Cortex of kidney (tissue), 1 donor: ENCODE measurements at places on chromosomes 13 and 19.
A peak's percentile ranks its signal among the peaks of the same experiment; 100 is the strongest.

DNA sequence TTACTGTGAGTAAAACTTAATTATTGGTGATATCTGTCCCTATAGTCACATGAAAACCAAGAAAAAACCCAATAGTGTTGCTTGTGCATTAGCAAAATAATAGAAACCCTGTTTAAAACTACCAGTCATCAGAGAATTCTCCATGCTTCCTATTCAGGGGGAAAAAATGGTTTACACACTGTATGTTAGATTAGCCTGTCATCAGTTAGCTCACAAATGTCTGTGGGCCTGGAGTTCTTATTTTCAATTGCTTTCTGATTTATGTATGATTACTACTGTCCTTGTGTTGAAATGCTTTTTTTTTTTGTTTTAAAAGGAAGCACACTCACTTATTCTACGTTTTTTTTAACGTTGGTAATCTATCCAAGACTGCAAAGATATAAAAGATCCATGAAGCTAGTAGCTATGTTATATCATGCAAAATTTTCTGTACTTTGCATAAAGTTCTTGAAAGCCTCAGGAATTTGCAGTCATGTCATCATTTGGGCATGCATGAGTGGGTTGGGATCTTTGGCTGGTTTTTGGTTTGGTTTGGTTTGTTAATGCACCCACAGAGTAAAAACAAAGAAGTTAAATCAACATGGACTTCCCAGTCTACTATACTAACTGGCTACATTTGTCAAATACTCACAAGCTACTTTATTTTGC lies 25.9 kb downstream of the RXFP2 start:
- no peak for DNase-seq

DNA sequence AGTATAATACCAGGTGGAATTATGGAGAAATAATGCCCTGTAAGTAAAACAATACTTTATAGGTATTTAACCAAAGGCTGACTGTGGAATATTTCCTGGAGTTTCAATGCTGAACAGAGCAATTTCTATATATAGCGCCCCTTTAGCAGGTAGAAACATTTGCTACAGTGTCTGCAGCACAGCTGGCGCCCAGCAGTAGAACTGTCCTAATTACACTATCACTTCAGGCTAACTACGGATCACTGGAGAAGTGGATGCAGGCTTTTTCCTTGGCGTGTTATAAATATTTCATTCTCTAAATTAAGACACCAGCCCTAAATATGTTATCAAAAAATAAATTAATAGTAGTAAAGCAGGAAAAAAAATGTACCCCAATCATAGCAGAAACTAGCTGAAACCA lies 3.1 kb downstream of the SHISA2 start:
- no peak for DNase-seq

GRCh38 chr13:48778610-48779009 lies 124.9 kb downstream of the CYSLTR2 start:
- DNase-seq = no peak

- no peak for DNase-seq
Observed at GRCh38 chr13:50425772-50426171, 410.5 kb downstream of the KCNRG start.

GRCh38 chr13:69704311-69704710 lies 403.3 kb upstream of the ATXN8OS start:
- DNase-seq = no peak

GRCh38 chr13:42594481-42595252 lies 20.7 kb downstream of the TNFSF11 start:
- DNase-seq = no peak

DNA sequence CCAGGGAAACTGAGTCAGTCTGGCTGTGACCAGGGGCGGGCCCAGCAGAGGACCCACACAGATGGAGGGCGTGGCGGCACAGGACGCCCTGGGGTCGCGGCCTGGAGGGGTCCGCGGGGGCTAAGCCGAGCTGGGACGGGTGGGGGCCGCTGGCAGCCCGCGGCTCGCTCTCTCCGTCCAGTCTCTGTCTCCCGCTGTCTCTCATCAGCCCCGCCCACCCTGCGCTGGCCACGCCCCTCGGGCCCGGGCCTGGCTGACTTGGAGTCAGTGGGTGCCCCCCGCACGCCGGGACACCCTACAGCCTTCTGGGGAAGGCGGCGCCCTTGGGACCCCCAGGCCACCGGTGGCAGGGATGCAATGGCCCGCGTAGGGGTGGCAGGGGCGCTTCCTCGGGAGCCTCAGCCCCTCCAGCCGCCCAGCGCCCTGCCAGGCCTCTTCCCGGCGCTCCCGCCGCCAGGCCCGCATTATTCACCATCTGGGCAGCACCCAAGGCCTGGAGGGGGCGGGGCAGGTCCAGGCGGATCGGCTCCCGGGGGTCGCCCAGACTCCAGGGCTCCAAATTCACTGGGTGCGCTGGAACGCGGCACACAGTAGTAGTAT lies at the start of gene TBXA2R:
TSS of gene TBXA2R (minus strand) at position 186 of the 600 bp plus-strand sequence. CDS start 6,241 bp downstream, outside the sequence.
- DNase-seq = no peak

DNA sequence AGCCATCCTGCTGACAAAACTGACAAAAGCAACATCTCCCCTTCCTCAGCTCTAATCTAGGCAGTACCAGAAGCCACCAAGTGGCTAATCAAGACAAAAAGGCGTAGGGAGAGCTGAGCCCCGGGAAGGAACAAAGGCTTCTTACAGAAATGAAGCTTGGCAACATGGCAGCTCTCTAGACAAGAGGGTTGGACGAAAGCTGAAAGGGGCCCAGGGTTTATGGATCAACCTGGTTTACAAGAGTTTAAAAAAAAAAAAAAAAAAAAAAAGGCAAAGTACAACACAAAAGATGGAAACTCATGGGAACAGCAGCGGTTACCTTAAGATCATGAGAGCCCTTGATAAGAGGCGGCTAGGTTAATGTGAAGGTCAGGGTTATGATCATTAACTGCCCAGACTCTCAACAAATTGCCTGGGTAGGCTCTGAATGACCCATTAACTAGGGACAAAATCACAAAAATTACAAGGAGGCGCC lies 14.0 kb downstream of the ZC3H4 start:
- DNase-seq = no peak

DNA sequence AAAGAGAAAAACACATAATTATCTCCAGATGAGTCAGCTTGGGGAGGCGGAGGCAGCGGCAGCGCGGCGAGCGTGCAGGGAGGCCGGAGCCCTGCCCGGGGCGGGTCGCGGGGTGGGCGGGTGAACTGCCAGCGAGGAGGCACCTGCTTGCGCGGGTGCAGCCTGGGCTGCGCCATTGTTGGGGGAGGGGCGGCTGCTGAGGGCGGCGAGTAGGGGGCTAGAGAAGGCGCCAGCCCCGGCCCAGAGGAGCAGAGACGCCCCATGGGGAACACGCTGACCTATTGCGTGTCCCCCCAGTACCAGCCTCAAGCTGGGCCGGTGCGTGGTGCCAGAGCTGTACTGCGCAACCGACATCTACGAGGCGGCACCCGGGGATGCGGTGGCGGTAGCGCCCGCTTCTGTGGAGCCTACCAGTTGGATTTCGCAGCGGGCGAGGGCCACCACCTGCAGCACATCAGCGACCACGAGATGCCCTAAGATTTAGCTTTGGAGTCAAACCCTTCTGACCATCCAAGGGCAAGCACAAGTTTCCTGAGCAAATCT lies 16.7 kb downstream of the ZNF100 start:
- DNase-seq = no peak

GRCh38 chr13:93235258-93236015 lies 8.8 kb downstream of the GPC6 start:
- no peak for DNase-seq

- no peak for DNase-seq
Observed at GRCh38 chr13:87497426-87497825, 173.7 kb upstream of the SLITRK5 start.

- peak; percentile 61 for DNase-seq
Observed at GRCh38 chr19:23762884-23763711, 4.4 kb upstream of the ZNF681 start.

DNA sequence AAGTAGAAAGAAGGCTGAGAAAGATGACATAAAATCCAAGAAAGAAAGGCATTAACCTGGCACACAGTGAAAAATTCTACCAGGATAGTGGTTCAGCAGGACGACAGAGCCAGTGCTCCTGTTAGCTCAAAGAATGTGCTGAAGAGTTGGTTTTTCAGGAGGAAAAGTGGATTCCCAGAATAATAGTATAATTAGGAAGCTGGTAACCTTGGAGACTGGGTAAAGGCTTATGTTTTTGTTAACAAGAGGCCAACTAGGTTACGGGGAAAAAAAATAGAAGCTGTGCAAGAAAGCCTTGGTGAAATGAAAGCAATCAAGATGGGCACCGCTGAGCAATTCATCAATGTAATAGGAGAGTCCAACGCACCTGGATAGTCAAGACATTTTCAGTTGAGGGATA lies 54.7 kb downstream of the SLC15A1 start:
- DNase-seq = no peak

DNA sequence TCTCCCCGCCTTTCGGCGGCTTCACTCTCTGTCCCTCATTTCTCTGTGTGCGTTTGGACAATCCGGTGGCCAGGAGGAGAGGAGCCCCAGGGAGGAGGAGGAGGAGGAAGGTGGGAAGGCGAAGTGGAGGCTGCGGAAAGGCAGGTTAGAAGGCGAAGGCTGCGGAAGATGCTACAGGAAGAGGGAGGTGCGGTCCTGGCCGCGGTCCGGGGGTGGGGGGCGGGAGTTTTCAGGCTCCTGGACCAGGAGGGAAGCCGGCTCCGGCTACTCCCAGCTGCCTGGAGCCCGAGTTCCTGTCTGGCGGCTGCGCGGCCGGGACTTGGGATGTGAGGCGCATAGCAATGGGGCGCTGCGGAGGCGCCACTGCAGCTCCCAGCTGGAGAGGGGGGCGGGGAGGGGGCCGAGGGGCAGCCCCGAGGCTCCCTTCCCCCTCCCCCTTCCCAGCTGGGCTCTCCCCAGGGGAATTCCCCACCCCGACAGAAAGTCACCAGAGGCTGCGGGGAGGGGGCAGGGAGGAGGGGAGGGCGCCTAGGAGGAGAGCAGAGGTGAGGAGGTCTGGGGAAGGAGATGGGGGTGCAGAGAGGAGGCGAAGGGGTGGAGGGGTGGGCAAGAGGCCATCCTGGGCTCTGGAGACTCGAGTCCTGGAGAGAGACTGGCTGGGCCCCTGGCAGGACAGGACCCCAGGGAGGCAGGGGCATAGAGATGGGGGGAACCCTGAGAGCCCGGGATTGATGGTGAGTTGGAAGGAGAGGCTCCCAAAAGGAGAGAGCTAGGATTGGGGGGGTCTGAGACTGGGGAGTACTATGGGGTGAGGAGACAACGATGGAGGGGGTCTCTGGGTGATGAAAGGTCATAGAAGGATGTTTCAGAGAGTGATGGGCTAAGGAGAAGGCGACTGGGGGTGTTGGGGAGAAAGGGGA lies 2.0 kb downstream of the LRRC4B start:
- DNase-seq = no peak

DNA sequence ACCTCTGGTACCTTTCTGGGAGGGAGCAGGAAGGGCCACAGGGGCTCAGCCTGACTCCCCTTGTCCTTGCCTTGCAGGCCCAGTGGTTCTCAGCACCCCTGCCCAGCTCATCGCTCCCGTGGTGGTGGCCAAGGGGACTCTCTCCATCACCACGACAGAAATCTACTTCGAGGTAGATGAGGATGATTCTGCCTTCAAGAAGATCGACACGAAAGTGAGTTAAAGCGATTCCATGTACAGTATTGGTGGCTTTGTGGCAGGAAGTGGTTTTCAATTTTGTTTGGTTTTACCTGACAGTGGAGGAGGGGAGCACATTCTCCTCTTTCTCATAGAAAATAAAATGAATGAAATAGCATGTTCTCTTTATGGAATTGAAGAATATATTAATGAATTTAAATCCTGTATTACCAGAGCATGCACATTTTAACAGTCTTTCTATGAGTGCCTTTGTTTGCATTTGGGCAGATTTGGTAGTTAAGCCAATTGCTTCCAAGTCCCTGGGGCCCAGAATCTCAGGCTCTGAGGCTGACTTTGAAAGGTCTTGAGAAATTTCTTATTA lies 4.1 kb downstream of the MAB21L1 start:
- DNase-seq = no peak

- no peak for DNase-seq
Observed at GRCh38 chr13:98018293-98018692, 64.8 kb downstream of the IPO5 start.

GRCh38 chr13:20348018-20348417 lies 115.9 kb upstream of the GJB6 start:
- DNase-seq = no peak

GRCh38 chr13:21898459-21898858 lies 227.6 kb downstream of the FGF9 start:
- DNase-seq = no peak

DNA sequence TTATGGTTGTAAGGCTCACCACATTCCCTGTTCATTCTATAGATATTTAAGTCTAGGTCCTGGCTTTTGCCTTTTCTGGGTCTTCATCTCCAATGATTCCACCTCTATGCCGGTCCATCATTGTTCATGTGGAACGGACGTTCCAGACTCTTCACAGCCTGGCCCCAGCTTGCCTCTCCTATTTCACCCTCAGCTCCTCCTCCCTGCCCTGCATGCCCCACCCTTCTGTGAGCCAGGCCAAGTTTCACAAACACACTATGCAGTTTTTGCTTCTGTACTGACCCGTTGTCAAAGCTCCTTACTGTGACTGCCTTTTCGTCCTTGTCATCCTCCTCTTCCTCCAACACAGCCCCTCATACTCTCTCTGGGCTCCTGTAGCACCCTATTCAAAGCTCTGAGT lies 31.3 kb downstream of the TEX26 start:
- no peak for DNase-seq

- no peak for DNase-seq
Observed at GRCh38 chr19:35379992-35380391, 9.1 kb downstream of the GPR42 start.

DNA sequence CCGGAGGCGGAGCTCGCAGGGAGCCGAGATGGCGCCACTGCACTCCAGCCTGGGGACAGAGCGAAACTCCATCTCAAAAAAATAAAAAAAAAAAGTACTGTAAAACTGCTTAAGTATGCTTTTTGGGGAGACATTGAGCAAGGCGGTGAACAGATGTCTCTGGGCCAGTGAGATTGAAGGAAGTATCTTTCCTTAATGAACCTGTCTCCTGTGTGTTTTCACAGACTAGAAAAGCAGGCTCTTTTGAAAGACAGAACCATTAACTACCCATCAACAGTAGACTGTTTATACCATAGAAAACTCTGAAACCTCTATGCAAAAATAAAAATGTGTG lies 1.5 kb upstream of the ECH1 start:
- no peak for DNase-seq

DNA sequence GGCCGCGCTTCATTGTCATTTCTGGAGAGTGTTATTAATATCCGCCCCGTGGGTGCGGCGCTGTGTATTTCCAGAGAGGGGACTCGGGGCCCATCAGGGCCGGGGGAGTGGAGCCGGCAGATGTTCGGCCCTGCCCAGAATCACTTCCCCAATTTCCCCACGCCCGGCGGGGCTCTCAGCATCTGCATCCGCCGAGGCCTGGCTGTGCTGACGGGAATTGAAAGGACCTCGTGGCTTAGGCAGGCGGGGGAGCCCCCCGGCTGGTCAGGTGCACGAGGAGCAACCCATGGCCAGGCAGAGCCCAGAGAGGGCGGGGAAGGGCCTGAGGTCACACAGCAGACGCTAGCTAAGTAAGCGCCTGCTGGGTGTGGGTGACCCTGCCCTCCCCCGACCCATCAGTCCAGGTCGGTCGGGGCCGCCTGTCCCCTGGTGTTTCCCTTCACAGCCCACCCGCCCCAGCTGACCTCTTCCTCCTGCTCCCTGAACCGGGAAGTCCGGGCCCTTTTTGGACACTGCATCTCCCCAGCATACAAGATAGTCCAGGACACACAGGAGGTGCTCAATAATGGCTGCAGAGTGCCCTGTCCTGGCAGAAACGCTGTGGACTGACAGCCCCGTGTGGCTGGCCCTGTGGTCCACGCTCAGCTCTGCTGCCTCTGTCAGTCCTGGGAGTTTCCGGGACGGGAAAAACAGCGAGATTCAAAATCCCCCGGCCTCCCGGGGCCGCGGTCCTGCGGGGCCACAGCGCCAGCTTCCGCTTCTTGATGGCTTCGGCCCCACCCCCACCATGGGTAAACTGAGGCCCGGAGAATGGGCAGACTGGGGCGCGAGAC lies 22.1 kb downstream of the ARID3A start:
- no peak for DNase-seq
